ENCODE measurements at places on chromosomes 5 and 9.

- DNase-seq: no peak
These were observed 67.0 kb downstream of the FRMD3 start for GRCh38 chr9:83471241-83471640.

- DNase-seq: no peak
These were observed 633.1 kb upstream of the TYRP1 start for GRCh38 chr9:12060067-12060466.

DNA sequence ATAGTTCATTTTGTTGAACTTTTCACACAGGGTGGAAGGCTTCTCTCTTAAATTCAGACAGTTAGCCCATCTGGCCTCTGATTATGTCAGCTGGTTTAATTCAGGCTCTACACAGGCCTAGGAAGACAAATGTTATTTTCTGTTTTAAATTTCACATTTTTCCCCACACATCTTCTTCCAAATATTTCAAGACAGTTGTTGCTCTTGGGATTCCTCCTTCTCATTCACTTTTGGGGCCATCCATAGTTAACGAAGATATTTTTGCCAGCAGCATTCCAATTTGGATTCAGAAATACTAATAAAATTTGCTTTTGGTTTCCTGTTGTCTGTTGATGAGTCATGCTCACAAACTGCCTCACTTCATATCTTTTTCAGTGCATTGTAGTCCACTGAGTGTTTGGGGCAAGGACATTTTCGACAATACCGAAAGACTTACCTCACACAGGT is 475.4 kb downstream of the DMAC1 start:
- no peak for DNase-seq

DNA sequence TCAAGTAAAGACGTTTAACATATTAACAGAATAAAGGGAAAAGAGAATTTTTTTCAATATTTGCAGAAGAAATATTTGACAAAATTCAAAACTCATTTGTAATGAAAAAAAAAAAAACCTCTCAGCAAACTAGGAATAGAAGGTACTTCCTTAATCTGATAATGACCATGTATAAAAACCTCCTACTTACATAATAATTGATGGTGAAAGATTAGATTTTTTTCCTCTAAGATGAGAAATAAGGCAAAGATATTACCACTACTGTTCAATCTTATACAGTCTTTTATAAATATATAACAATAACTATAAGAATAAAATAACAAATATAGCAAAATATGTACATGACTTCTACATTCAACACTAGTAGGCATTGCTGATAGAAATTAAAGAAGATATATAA is 424.6 kb upstream of the KLF4 start:
- DNase-seq: no peak

DNA sequence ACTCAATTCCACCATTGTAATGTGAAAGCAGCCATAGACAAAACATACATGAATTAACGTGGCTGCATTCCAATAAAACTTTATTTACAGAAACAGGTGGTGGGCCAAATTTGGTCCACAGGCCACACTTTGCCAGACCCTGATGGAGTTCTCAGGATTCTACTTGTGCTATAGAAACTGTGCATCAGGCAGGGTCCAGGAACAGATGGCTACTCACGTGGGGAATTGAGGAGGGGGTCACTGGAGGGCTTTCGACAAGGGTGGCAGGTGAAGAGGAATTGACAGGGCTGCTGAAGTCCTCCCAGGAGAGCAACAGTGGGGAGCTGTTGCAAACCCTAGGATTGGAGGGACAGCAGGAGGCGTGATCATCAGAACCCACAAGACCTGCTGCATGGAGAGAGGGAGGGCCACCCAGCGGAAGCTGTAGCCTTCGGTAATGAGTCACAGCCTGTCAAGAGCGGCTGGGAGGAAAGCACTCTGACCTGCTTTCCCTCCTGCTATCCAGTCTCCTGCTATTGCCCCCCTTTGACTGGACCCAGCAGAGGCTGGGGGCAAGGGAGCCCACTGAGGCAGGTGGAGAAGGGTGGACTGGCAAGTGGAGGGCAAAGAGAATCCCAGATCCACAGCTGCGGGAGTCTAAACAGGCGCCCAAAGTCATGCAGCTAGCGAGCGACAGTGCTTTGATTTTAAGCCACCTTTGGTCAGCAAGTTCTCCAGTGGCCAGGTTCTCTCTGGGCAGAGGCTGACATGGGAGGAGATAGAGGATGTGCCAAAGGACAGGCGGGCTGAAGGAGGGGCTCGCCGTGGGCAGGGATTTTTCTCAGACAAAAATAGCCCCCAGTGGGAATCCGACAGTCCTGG is 138.3 kb upstream of the SMIM23 start:
- DNase-seq: no peak

DNA sequence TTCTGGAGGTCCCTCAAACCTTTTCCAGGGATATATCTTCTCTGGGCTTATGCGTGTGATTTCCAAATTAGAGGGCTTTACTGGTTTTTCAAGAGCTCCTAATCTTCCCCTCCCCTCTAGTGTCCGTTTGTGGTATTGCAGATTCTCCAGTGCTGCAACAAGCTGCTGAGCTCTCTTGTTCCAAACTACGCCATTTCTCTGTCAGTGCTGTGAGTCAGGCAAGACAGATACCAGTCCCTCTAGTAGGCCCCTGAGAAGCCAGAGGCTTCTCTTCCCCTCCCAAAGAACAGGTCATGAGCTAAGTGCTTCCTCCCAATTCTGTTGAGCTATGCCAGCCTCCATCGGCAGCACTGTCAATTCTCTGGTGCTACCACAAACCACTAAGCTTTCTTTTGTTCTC is 149.5 kb downstream of the FANCC start:
- no peak for DNase-seq

DNA sequence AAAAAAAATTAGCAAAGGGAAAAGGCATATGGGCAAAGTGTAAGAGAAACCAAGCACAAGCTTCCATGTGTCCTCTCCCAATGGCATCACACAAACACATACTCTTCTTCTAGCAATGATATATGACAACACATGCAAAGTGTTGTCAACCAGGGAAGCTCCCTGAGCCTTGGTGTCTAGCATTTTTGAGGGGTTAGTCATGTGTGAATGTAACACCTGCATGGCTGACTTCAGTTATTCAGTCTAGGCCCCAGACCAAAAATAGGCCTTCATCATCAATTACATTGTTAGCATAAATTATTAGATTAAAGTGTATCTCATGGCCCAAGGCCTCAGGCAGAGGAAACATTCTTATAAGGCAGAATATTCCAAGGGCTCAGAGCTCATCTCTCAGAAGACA is 450.0 kb downstream of the TLE1 start:
- no peak for DNase-seq

GRCh38 chr9:437574-438001 is 222.9 kb downstream of the DOCK8 start:
- DNase-seq: no peak

GRCh38 chr5:54024466-54024865 is 285.9 kb downstream of the ARL15 start:
- no peak for DNase-seq

DNA sequence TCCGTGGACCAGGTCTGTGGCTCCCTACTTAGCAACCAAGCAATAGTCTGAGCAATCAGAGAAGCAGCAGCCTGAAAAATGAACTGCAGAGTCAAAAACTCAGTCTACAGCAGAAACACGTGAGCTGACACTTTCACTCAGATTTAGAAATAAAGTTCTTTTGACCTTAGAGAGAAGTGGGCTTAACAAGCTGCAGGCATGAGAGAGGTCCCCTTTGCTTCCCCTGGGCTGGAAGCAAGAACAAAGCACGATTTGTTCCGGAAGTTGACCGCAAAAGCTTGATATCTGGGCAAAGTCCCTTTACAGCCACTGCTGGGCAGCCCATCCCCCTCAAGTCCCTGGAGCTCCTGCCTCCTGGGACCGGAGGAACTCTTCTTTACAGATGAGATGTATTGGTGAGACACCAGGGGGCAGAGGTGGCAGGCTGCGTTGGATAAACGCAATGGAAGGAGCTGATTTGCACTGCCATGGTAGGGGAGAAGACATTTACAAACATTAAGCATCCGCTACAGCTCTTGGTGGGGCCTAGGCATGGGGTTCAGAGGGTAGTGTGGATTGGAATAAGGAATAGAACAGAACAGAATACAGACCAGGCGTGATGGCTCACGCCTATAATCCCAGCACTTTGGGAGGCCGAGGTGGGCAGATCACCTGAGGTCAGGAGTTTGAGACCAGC is 5.8 kb upstream of the SOWAHA start:
- DNase-seq: no peak

GRCh38 chr9:37035648-37036370 is 1.7 kb upstream of the PAX5 start:
- no peak for DNase-seq

DNA sequence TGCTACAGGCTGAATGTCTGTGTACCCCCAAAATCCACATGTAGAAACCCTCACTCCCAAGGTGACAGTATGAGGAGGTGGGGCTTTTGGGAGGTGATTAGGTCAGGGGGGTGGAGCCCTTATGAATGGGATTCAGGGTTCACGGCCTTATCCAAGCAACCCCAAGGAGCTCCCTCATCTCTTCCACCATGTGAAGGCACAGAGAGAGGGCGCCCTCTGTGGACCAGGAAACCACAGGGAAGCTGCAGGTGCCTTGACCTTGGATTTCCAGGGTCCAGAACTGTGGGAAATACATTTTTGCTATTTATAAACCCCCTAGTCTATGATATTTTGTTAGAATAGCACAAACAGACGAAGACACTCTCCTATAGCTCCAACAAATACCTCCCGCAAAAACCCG is 53.6 kb upstream of the IRX2 start:
- DNase-seq: no peak

DNA sequence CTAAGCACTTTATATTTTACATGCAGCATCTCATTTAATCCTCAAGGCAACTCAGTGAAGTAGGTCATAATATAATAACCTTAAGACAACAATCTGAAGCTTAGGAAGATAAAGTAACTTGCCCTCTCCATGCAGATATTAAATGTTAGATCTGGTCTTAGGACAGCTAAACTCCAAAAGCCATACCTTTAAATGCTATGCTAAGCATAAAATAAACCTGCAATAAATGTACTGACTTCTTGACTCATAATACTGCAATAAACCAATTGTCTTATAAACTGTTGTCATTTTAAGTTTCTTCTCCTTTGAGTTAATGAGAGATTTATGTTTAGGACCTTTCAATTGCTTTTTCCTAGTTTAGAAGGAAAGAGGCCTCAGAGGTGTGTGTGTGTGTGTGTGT is 102.2 kb upstream of the MIER3 start:
- DNase-seq: no peak

GRCh38 chr9:75168270-75169178 is 80.2 kb downstream of the OSTF1 start:
- no peak for DNase-seq

- DNase-seq: no peak
These were observed 185.0 kb upstream of the PTGER4 start for GRCh38 chr5:40494631-40495236.

GRCh38 chr5:94522117-94522516 is 96.3 kb downstream of the KIAA0825 start:
- DNase-seq: no peak

GRCh38 chr5:119021149-119021732 is 32.9 kb upstream of the DTWD2 start:
- no peak for DNase-seq

- DNase-seq: no peak
These were observed 5.0 kb upstream of the CXXC5 start for GRCh38 chr5:139642891-139643871.

- no peak for DNase-seq
These were observed 4.5 kb downstream of the DUSP1 start for GRCh38 chr5:172766287-172767108.

All from stimulated activated CD4-positive, alpha-beta T cell treated with anti-CD3 and anti-CD28 coated beads, Interleukin-15, amount 100 ng/mL, for 1 hour (primary cell).